IPS DF 19.7 (cell line): ENCODE measurements at places on chromosomes 5 and 9.

DNA sequence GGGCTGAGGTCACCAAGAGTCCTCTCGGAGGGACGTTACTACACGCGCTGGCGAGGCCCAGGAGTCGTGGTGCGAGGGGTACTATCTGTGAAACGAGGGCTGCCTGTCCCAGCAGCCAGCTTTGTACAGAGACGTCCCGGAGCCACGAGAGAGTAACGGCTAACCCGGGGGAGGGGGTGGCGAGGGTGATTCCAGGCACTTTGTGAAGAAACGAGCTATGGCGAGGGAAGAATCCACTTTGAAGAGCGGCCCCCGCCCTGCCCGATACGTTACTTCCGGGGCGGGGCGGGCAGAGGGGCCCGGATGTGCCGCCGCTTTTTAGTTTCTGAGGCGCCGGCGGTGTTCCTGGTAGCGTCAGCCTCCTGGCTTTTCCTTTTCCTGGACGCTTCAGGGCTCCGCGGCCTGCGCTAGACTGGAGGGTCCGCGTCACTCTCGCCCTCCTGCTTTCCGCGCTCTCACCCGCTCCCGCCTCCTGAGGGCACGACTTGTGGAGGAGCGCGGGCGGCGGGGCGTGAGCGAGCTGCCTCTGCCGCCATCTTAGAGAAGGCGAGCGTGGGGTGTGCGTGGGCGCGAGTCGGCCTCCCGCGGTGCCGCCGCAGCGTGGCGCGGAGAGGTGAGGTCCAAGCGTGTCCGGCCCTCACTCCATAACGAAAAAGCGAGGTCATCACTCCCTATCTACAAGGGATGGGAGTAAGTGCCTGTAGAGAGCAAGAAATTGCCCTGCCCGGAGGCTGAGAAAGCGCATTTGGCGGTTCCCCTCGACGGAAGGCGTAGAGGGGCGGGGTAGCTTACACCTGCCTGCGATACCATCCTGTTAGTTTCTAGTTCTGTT is 580 bp upstream of the RFX3 start:
- no peak for DNase-seq

GRCh38 chr5:176583076-176583475 is 26.9 kb downstream of the GPRIN1 start:
- DNase-seq = no peak

DNA sequence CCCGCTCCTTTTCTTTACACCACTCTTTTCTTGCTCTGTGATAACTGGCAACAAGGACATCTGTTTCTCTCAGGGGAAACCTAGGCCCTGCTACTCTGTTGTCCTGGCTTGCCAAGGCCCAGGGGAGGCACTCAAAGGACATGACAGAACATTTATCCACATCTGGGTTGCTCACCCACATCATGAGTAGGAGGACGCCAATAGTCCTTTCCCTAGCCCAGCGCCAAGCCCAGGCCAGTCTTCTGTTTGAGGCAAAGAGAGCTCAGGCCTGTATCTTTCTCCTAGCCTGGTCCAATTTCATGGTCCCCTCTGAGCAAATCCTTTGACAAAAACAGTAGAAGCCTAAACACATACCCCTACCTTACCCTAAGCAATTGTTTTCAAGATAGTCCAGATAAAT is 366.8 kb upstream of the SGCD start:
- no peak for DNase-seq

DNA sequence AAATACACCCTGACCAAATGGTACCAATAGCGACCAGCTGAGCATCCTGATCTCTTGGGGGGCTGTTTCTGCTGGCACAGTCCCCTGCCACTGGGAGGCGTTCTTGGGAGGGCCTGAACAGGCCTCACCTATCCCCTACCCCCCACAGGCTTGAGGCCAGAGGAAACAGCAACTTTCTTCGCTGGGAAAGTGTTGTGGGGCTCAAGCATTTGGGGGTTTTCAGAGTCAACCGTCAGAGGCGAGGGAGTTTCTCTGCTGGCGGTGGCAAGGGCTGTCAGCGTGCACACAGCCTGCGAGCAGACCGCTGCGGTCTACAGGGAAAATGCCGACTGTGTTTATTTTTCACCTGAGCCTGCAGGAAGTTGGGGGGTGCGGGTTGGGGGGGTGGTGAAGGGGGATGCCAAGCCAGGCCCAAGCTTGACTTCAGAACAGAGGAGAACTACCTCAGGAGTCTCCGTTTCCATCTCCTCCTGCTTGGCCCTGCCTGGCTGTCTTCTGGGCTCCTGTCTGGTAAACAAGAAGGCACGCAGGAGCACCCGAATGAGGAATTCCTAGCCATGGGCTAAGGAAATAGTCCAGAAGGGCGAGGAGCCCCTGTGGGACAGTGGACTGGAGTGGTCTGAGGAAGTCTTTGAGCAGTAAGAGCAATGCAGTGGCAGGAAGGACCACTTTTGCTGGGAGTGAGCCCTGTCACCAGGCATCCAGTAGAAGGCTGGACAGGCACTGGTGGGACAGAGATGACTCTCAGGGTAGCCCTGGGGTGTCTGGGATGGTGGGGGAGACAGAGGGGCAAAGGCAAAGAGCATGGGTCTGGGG is 18.1 kb downstream of the TCF7 start:
- DNase-seq = peak; percentile 7

DNA sequence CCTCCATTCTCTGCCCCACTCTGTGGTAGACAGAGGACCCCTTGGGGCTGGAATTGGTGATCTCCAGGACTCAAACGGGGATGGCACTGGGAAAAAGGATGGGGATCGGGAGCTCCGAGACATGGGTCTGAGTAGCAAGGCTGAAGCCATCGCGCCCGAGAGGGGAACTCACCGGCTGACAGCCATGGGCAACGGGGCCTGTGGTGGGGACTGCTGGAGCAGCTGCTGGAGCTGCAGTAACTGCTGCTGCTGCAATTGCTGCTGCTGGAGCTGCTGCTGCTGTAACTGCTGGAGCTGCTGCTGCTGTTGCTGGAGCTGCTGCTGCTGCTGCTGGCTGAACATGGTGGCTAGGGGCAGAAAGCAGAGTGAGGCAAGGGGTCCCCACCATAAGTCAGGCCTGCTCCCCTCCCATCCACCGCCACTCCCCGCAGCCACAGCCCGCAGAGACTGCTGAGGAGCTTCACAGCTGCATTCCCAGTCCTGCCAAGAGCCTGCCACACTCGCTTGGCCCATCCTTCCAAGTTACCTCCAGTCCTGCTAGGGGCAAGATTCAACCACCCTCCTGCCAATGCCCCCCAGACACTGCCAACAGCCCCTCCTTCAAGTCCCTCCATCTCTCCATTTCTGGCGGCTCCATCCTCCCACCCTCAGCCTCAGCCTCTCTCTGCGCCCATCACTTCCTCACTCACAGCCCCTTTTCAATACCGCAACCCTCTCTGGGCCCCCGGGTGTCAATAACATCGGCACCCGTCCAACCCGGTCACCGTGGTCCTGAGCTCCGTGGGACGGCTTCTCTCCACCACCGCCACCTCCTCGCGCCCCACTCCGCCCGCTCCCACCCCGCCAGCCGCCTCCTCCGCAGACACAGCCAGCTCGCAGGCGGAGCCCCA is 611 bp downstream of the CIZ1 start:
- no peak for DNase-seq

DNA sequence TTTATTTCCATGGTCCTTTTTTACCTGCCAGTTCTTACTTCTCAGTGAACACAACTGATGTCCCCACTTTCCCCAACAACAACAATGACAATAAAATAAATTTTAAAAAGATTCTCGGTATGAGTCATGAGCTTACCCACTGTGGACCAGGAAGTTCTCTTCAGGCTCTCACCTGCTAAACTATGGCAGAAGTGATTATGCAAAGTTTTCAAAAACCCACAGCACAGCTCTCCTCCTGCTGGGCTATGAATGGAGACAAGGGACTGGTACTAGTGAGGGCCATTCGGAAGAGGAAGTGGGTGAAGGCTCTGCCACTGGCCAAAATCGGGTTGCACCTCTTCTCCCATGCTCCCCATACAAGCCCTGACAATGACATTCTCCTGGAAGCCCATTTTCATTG is 429.4 kb downstream of the PIK3R1 start:
- no peak for DNase-seq

GRCh38 chr9:91221332-91221731 is 140.4 kb downstream of the AUH start:
- DNase-seq = no peak

- no peak for DNase-seq
Measured at GRCh38 chr9:2838371-2839000, 5.4 kb downstream of the PUM3 start.

DNA sequence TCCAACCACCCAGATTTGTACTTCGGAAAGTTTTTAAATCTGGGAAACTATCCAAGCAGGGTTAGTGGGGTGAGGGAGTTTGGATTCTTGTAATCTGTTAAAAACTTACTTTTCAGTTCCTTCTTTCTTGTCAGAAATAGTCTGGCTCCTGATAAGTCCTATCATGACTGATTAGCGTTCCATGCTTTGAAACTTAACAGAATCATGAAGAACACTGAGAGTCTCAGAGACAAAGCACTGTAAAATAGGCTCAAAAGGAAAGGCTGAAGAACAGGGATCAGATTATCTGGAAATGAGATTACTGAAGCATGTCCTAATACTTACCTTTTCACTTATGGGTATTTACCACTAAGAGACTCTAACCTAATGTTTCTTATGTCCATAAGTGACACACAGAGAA is 242.5 kb downstream of the ARRDC3 start:
- no peak for DNase-seq

- DNase-seq = no peak
Measured at GRCh38 chr5:108379722-108380530, 2.0 kb downstream of the FBXL17 start.

DNA sequence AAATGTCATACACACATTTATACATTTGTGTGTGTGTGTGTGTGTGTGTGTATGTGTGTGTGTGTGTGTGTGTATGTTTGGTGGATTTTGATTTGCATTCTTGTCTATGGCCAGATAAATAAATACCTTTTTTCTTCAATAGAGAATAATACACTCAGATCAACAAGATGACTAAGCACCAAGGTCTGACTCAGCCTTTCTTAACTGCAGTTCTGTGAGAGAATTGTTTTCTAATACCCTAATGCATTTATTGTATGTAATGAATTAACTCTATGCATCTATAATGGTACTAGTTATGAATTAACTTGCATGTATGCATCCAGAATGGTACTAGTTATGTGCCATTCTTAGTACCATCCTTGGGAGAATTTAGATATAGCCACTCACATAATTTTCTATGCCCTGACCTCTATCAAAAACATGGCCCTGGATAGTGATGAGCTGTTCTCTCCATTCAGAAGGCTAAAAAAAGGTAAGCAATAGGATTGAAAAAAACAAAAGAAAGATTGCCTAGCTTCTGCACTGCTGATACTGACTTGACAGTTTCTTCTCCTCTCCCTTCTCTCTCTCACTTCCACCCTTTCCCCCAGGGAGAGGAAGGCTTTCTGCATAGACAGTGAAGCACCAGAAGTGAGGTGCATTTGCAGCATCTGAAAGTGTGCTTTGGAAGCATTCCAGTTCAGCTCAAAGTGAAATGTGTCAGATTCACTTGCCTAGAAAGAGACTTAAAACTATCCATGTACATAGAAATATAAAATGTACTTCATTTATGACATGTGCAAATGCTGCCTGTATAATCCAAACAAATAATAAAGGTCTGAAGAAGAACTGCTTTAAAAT is 55.1 kb upstream of the CCDC112 start:
- no peak for DNase-seq

- DNase-seq = no peak
Measured at GRCh38 chr5:67494186-67494855, 297.7 kb upstream of the CD180 start.

- DNase-seq = no peak
Measured at GRCh38 chr5:15472116-15472515, 27.9 kb upstream of the FBXL7 start.

DNA sequence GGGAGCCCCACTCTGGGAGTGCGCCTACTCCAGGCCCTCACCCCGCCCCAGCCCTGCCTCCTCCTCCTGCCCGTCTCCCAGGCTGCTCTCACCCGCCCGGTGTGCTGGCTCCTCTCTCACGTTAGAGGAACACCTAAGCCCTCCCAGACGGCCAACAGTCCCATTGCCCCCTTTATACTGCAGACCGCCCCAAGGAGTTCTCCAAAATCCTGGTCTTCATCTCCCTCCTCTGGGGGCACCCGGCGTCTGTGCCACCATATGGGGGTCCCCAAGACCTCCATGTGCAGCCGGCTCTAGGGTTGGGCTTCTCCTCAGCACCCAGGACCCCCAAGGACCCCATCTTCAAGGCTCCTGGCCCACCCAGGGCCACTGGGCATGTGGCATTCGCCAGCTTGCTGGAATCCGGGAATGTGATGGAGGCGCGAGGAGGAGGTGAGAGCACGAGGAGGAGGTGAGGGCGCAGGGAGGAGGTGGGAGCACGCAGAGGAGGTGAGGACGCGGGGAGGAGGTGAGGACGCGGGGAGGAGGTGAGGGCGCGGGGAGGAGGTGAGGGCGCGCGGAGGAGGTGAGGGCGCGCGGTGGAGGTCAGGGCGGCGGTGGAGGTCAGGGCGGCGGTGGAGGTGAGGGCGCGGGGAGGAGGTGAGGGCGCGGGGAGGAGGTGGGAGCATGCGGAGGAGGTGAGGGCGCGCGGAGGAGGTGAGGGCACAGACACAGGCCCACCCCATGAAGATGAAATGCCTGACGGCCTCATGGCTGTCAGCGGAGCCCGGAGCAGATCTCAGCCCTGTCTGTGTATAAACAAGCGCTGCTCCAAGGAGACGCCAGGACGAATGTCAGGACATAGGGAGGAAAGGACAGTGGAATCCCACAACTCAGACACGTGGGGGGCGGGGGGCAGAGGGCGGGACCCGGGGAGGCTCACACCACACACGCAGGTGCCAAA is 41.2 kb downstream of the EXD3 start:
- DNase-seq = no peak

DNA sequence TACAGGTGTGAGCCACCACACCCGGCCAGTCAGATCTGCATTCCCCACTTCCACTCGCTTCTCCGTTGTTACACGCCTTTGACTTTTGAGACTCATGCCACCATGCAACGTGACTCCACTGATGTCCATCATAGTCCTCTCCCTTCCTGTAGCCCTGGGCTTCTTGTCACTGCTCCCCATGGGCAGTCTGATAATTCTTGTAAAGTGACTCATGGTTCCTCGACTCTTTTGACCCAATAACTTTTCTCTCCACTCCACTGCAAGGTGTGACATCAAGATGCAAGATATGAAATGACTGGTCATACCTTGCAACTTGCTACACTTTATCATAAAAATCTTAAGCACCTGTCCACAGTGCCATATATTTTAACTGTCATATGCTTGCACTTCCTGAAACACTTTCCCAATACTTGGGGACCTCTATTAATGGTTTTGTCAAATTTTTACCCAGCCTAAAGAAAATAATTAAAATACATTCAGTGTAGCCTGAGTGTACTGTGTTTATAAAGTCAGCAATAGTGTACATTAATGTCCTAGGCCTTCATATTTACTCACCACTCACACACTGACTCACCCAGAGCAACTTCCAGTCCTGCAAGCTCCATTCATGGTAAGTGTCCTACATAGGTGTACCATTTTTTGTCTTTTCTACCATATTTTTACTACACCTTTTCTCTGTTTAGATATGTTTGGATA is 18.6 kb upstream of the ANKRD18A start:
- DNase-seq = no peak

DNA sequence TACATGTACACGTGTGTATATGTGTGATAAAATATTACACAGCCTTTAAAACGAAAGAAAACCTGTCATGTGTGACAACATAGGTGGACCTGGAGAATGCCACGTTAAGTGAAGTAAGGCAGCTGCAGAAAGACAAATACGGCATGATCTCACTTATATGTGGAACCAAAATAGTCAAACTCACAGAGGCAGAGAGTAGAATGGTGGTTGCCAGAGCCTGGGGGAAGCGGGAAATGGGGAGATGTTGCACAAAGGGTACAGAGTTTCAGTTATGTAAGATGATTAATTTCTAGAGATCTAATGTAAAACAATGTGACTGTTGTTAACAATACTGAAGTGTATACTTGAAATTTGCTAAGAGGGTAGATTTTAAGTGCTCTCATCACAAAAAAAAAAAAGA is 34.8 kb downstream of the ADAMTS12 start:
- no peak for DNase-seq
